ENCODE measurements at places on chromosomes 6 and 20.

DNA sequence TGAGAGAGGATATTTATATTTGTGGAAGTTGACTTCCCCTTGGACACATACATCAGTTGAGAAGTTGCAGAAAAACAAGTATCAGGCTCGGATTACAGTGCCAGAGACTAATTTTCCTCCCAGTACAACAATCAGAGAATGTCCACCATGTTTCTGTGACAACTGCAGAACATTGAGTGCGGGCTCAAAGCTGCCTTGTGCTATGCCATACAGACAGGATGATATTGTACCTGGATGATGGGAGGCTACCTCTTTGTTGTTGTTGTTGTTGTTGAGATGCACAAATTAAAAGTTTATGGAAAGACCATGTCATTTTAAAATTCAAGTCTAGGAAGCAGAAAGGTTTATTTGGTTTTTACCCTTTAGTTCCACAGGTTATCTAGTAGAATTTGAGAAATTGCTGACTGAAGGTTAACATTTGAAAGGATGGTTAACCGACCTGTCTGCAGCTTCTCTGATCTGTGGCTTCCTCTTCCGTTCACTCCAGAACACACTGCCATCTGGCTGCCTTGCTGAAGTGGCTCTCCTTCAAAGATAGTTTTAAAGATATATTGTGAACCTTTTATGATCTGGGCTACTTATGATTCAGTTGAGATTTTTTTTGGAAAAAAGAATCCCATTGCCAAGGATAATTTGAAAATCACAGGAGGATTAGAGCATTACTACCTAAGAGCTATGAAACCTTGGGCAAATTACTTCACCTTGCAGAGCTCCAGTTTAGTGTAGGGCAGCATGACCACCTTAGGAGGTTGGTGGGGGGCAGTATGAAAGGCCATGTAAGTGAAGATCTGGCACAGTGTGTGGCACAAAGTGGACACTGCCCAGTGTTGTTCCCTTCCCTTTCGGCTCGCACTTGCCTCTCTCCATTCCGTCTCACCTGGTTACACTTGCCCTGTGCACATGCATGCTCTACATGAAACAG is 15.9 kb downstream of the TMEM200A start:
- DNase-seq: no peak

- DNase-seq: no peak
Measured at GRCh38 chr6:127299522-127300240, 33.0 kb downstream of the RNF146 start.

GRCh38 chr6:9766240-9766915 is 648.5 kb downstream of the TFAP2A start:
- no peak for DNase-seq

- no peak for DNase-seq
Measured at GRCh38 chr20:61649105-61649859, 397.2 kb downstream of the CDH4 start.

DNA sequence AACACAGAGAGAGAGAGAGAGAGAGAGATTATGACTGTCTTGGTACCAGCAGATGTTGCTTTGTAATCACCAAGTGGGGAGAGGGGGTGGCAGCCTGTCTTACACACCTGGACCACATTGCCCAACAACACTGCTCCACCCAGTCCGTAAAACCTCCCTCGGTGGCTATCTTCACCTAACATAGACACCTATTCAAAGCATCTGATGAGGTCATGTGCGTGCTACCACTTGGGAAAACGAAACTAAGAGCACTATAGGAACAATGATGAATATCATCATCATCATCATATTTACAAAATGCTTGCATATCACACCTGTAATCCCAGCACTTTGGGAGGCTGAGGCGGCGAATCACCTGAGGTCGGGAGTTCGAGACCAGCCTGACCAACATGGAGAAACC is 24.1 kb upstream of the SALL4 start:
- no peak for DNase-seq

DNA sequence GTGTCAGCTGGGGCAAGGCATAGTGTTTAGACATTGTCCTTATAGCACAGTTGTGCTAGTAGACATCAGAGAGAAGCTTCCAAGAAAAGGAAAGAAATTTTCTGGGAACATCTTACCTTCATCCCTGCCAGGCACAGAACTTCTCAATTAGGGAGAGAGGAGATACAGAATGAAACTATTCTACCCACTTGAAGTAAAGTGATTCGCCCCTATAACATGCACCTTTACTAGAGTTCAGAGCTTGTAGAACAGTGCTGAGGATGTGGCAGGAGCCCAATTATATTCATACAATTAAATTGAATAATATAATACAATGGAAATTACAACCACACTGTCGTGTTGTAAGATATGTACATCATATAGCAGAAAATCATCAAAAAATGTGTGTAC is 1063.9 kb upstream of the CITED2 start:
- DNase-seq: no peak

GRCh38 chr20:555976-556385 is 12.4 kb upstream of the CSNK2A1 start:
- no peak for DNase-seq

DNA sequence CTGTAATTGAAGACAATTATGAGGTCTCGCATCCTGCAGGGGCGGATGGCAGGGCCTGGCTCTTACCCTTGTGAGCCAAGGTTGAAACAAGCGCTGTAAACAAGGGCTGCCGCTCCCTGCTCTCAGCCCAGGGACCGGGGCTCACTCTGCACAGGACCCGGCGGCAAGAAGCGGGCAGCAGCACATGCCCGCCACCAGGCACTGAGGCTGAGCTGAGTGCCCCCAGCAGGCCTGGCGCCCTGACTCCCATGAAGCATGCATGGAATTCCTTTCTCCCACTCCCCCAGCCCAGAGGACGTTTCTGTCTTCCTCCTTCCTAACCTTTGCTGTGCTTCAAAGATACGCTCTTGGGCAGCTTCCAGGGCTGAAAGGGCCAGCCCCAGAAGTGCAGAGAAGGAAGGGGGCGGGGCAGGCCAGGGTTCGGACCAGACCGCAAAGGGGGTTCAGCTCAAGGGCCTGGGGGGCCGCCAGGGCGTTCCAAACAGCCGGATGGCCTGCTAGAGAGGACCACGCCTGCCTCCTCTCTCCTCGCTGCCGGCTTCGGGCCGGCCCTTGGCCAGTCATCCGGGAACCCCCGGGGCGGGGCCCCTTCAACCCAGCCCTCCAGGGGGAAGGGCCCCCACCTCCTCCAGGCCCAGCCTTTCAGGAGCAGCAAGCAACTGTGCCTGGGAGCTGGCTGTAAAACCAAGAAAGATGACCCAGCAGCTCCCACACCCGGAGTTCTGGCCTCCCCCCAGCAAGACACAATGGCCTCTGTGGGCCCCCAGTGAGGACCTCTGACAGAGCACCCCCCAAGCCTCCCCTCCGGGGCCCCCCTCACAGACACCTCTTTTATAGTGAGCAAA is 109.9 kb downstream of the NOL4L start:
- DNase-seq: no peak

DNA sequence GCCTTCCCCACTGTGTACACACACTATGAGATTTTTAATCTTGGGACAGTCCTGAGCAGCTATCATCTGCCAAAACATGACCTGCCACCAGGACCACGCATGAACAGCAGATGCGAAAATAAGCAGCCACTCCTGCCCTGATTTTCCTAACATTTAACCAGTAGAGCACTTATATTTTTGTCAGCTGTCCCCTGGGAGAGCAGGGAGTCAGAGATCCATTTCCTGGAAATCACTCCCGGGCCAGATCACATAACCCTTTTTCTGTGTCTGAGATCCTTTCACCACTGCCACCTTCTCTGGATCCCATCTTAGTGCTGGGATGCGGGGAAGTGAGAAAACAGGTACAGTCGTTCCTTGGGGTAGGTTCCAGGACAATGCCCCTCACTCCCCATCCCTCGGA is 5.7 kb downstream of the SDCBP2 start:
- no peak for DNase-seq

- DNase-seq: no peak
Measured at GRCh38 chr6:54910431-54910884, 63.9 kb downstream of the FAM83B start.

Data from activated CD4-positive, CD25-positive, alpha-beta regulatory T cell treated with anti-CD3 and anti-CD28 coated beads, Interleukin-2, amount 50 U/mL, for 72 hours (primary cell).